ENCODE measurements at places on chromosomes 1 and 21.

- DNase-seq: no peak
Observed at GRCh38 chr1:18972991-18973390, 16.5 kb upstream of the IFFO2 start.

DNA sequence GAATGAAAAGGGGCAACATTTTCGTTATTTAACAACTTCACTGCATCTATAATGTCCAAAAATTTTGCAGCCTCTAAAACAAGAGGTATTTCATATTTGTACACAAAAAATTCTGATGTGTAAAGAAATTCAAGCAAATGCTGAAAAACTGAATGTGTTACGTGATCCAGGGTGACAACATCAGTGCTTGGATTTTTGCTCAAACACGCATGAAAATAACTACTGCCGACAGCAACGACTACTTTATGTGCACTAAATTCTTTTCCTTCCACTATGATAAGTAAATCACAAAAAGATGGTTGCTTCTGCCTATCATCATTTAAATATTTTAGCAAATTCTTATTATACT lies 53.4 kb upstream of the ASPM start:
- DNase-seq: no peak

GRCh38 chr1:38084113-38084512 lies 37.5 kb upstream of the POU3F1 start:
- no peak for DNase-seq

- no peak for DNase-seq
Observed at GRCh38 chr1:205183676-205184335, 27.7 kb downstream of the DSTYK start.

DNA sequence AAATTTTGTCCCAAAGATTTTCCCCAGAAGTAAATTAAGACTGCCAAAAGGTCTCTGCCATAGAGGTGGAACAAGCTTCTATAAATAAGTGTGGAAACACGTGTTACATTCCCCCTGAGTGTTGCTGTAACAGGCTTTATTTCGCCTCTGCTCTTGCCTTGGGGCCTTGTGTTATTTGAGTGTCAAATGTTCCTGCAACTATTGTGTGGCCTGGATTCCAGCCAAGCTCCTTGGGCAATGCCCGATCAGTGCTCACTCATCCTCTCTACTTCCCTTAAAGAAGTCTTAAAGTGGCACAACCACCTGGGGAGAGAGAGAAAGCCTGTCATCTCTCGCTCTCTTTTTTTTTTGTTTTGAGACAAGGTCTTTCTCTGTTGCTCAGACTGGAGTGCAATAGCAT lies 156.7 kb downstream of the NR5A2 start:
- peak; percentile 84 for DNase-seq

All from A172 (cell line).